ENCODE measurements at places on chromosomes 2 and 18.
A peak's percentile ranks its signal among the peaks of the same experiment; 100 is the strongest.

DNA sequence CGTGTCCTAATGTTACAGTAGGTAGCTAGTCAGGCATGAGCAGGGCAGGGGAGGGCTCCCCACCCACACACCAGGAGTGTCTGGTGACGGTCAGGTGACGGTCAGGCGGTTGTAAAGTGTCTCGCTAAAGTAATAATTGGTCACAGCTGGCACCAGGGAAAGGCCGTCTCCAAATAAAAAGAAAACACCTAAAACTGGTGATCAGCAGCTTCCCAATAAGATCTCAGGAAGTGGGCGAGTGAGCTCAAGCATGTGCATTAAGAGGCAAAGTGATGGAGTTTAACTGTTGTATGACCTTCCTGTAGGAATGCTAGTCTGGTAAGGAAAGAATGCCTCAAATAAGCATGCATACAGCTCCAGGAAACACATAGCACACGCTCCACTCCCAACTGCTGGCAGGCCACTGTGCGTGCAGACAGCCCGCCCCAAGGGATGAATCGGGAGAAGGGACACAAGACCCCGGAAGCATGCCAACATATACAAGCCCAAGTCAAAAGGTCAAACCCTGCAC is 177.1 kb downstream of the RNF144A start:
- H3K27me3 ChIP-seq, result no peaks in the 10 kb centered on the region
- H3K27ac ChIP-seq, result no peak overlapping the region
- peaks cover 4% of the 10 kb centered on the region for H3K4me1 ChIP-seq

DNA sequence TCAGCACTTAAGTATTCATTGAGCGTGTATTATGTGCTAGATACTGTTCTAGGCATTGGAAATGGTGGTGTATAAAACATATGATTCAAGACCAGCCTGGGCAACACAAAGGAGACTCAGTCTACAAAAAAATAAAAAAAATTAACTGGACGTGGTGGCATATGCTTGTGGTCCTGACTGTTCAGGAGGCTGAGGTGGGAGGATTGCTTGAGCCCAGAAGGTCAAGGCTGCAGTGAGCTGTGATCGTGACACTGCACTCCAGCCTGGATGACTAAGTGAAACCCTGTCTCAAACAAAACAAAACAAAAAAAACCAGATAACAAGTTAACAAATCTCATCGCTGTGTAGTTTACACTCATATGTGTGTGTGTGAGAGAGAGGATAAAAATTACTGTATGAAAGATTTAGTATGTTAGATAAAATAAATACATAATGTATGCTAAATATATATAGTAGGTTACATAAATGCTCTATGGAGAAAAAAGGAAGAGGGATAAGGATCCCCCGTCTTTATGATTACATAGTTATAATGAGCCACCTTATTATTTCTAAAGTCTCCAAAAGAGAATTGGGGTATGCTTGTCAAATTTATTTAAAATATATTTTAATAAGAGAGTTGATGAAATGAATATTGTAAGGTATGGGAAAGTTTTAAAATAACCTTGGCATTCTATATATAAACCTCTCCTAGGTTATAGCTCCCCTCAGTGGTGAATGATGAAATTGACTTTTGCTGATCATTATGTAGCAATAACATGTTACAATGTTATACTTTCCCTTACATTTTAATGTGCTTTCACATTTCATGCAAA is 69.2 kb downstream of the EHBP1 start:
- no peak overlapping the region for H3K27ac ChIP-seq
- H3K4me1 ChIP-seq, result peaks cover 14% of the 10 kb centered on the region
- H3K36me3 ChIP-seq, result no peaks in the 10 kb centered on the region
- DNase-seq, result no peak
- H3K4me3 ChIP-seq, result no peak overlapping the region
- H3K27me3 ChIP-seq, result no peaks in the 10 kb centered on the region

GRCh38 chr2:235046589-235046988 is 94.8 kb downstream of the SH3BP4 start:
- peaks cover 11% of the 10 kb centered on the region for H3K36me3 ChIP-seq
- H3K4me3 ChIP-seq, result no peak overlapping the region
- H3K27me3 ChIP-seq, result no peaks in the 10 kb centered on the region
- no peak for DNase-seq
- no peak overlapping the region for H3K27ac ChIP-seq

DNA sequence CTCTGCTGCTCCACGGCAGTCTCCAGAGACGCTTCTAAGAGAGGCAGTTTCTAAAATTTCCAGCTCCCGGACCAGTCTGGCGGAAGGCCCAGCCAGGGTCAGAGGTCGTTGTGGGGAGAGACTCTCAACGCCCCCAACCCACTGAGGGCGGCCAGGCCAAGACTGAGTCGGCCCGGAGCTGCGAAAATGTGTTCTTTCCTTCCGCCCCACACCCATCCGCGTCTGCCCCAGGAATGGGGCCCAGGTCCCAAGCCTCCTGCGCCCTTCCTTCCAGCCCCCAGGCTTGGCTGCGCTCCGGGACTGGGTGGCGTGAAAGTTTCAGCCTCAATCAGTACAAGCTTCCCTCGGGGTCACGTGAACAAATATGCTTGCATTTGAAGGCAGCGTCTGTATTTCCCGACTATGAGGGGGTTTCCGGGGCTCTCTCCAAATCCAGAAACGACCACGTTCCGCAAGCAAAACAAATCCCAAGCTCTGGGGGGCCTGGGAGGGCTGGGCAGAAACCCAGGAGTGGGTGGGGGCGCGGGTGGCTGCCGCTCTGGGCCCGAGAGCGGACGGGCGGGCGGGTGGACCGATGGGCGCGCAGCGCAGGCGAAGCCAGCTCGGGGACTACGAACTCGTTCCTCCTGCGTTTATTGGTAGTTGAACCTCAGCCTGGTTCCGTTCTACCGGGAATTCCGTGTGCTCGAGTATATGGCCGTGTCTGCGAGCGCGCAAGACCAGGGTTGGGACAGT is 3.3 kb downstream of the HOXD3 start:
- no peaks in the 10 kb centered on the region for H3K4me1 ChIP-seq
- H3K27me3 ChIP-seq, result peaks cover 40% of the 10 kb centered on the region
- no peak overlapping the region for H3K4me3 ChIP-seq
- no peak overlapping the region for H3K27ac ChIP-seq

DNA sequence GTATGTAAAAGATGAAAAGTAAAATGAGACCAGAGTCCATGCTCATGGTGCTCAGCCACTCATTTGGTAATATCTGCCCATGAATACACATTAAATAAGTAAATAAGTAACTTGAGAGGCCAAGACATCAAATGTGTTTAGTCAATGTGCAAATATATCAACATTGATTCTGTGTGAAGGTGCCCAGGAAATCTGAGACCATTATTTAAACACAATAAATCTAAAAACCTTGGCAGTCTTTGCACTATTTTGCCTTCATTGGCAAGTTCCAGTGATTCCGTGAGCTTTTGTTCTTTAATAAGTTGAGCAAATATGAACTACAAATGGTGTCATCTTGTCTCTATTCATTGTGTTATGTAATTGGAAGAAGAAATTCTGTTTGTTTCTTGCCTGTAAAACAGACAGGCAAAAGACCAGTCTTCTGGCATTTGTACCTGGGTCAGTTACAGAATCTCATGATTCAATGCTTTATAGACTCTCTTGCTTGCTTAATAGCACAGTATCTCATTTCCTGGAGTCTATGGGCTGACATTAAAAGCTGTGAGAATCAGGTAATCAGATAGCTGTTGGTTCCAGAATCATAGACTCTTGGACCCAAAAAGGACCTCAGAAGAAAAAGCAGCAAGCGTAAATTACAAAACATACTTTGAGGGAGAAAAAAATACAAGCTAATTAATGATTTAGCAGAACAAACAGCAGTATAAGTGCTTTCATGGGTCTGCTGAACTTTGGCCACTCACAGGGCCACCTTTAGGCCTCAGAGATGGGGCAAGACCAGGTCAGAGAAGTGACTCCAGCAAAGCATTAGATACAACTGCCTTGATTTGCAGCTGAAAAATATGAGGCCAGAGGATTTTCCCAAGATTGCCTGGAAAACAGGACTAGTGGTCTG is 20.0 kb upstream of the SERPINB3 start:
- H3K4me1 ChIP-seq, result peaks cover 6% of the 10 kb centered on the region
- DNase-seq, result no peak
- no peaks in the 10 kb centered on the region for H3K27me3 ChIP-seq
- peak overlapping the region; percentile 66 for H3K27ac ChIP-seq
- no peak overlapping the region for H3K4me3 ChIP-seq
- no peaks in the 10 kb centered on the region for H3K36me3 ChIP-seq

DNA sequence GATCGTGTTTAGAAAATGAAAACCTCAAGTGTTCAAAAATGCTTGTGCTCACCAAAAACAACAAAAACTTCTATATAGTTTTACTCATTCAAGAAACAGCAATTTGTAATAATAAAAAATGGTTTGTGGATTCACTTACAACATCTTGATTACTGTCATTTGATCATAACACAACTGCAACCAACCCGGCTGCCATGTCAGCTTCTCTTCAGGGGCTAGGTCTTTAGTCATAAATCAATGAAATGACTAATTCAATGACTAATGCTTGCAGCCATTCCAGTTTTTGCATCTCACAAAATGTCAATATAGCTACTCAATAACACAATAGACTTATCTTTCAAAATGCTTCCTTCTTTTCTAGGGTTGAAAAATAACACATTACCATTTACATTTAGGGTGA is 128.0 kb downstream of the OLA1 start:
- H3K27me3 ChIP-seq, result no peaks in the 10 kb centered on the region
- no peak for DNase-seq
- H3K36me3 ChIP-seq, result peaks cover 2% of the 10 kb centered on the region
- no peaks in the 10 kb centered on the region for H3K4me1 ChIP-seq

Measured in liver (tissue), 10 donors.